ENCODE measurements at places on chromosomes 2 and 18.

GRCh38 chr18:49632588-49632987 is 70.7 kb downstream of the LIPG start:
- H3K27me3 ChIP-seq, result no peaks in the 10 kb centered on the region
- DNase-seq, result no peak
- no peak overlapping the region for H3K4me3 ChIP-seq
- H3K4me1 ChIP-seq, result no peaks in the 10 kb centered on the region

- no peak overlapping the region for H3K4me3 ChIP-seq
- peaks cover 12% of the 10 kb centered on the region for H3K4me1 ChIP-seq
- no peaks in the 10 kb centered on the region for H3K36me3 ChIP-seq
Observed at GRCh38 chr2:191638802-191639172, 39.1 kb upstream of the NABP1 start.

GRCh38 chr2:58535990-58536389 is 294.9 kb upstream of the FANCL start:
- H3K4me1 ChIP-seq, result no peaks in the 10 kb centered on the region
- H3K27me3 ChIP-seq, result no peaks in the 10 kb centered on the region
- no peak overlapping the region for H3K27ac ChIP-seq
- no peaks in the 10 kb centered on the region for H3K36me3 ChIP-seq

GRCh38 chr2:240478346-240479110 is 43.1 kb downstream of the GPC1 start:
- H3K4me3 ChIP-seq, result no peak overlapping the region
- H3K27ac ChIP-seq, result no peak overlapping the region
- no peak for DNase-seq
- no peaks in the 10 kb centered on the region for H3K36me3 ChIP-seq
- no peaks in the 10 kb centered on the region for H3K27me3 ChIP-seq

- H3K4me1 ChIP-seq, result peaks cover 2% of the 10 kb centered on the region
- no peaks in the 10 kb centered on the region for H3K36me3 ChIP-seq
- no peak overlapping the region for H3K27ac ChIP-seq
Observed at GRCh38 chr18:47143899-47144485, 6.3 kb downstream of the HDHD2 start.

DNA sequence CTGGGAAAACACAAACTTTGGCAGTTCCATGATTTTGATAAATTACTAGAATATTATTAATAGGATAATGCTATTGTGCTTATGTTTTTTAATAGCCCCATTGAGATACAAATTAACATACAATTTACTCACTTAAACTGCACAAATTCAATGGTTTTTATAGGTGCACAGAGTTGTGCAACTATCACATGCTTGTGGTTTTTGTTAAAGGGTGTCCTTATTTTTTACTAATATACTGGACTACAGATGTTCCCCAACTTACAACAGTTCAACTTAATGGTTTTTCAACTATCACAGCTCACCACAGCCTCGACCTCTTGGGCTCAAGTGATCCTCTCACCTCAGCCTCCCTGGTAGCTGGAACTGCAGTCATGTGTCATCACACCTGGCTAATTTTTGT is 76.6 kb downstream of the OSBPL1A start:
- H3K27me3 ChIP-seq, result no peaks in the 10 kb centered on the region
- no peak overlapping the region for H3K27ac ChIP-seq
- no peak overlapping the region for H3K4me3 ChIP-seq
- H3K4me1 ChIP-seq, result no peaks in the 10 kb centered on the region

DNA sequence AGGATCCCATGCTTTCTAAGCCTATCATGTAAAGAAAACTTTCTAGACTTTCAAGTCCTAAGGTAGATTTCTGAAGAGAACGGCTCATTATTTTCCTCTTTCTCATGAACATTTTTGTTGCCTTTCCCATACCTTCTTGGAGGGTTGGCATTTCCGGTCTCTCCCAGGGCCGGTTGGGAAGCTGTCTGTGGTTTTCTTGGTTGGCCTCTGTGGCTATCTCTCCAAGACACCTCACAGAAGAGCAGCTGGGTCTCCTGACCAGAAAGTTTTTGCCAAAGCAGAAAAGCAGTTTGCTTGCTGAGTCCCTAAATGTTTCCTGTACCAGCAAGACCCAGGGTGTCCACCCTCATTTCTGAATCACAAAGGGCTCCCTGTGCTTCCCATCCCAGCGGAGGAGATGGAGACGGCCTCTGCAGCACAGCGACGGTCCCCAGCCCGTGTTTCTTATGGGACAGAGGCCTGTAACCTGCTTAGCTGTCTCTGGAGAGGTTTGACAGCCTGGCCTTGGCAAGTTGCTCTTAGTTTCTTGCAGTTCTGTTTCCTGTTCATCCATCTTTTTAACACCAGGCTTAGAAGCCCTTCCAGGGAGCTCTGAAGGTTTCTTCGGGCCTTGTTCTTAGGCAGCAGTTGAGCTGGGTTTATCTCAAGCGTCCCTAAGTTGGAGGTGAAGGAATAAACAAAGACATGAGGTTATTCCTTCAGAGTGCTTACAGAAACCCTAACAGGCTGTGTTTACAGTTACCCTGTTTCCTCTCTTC is 39.8 kb downstream of the GREB1 start:
- H3K4me1 ChIP-seq, result no peaks in the 10 kb centered on the region
- no peaks in the 10 kb centered on the region for H3K36me3 ChIP-seq
- H3K27me3 ChIP-seq, result no peaks in the 10 kb centered on the region
- no peak for DNase-seq
- no peak overlapping the region for H3K27ac ChIP-seq
- no peak overlapping the region for H3K4me3 ChIP-seq
